ENCODE measurements at places on chromosomes 1 and 21.
A peak's percentile ranks its signal among the peaks of the same experiment; 100 is the strongest.

DNA sequence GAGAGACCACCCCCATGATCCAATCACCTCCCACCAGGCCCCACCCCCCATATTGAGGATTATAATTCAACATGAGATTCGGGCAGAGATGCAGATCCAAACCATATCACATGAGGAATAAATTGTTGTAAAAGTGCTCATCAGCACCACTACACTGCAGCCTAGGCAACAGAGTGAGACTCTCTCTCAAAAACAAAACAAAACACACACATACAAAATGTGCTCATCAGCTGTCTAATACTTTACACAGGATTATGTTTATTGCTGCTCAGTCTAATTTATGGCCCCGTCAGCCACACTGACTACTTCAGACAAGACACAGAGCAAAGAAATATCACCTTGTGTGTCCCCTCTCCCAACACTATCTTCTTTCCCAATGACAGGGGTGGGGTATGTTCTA is 72.9 kb upstream of the PPM1J start:
- no peak for DNase-seq

- DNase-seq, result no peak
Measured at GRCh38 chr1:225319871-225320270, 108.0 kb downstream of the LBR start.

GRCh38 chr1:117635805-117636204 is 30.0 kb downstream of the TENT5C start:
- DNase-seq, result no peak

DNA sequence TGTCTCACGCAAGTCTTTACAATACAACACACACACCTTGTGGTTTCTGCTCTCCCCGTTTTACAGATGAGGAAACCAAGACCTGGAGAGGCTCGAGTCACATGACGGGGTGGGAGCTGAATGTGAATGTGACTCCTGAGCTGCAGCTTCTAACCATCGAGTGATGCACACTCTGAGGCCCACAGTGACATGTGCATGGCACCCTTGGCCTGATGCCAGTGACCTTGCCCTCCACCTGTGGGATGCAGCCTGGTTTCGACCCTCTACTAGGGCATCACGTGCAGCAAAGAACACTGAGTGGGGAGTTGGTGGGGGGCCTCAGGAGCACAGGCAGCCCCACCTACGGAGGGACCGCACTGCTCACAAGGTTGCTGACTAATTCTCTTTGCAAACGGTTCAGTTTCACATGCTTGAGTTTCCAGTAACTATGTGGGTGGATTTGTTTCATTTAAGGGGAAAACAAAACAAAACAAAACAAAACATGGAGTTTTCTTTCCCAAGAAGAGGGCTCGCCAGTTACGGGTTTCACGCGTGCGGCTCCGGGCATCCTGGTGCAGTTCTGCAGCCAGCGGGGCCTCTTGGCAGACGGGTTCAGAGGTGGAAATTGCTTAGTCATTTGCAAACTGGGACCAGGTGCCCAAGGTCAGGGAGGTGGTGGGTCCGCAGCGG is 22.9 kb downstream of the SPSB1 start:
- peak; percentile 72 for DNase-seq

DNA sequence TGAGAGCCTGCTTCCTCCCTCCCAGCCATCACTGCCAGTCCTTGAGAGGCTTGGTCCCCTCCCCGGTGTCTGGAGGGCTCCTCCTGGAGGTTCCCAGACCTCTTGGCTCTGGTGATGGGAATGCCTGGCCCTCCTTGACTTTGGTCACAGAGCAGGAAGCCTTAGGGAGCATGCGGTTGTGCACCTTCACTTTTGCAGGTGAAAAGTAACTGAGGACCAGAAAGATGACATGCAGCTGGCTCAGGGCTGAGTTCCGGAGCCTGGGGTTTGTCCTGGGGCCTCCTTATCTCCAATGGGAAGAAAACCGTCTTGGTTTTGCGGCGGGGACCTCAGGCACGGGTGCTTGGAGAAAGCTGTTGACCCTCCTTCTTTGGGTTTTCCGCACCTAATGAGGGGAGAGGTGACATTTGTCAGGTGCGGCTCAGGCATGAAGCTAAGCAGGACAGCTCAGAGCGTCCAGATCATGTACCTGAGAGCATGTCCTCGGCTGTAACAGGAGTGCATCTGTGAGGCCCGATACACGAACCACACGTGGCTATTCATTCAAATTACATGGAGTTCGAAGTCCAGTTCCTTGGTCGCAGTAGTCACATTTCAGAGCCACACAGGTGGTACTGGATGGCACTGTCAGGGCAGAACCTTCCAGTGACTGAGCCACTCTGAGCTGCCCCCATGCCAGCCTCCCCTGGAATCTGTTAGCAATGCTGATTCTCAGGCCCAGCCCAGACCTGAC is 608 bp upstream of the MX2 start:
- DNase-seq, result no peak

DNA sequence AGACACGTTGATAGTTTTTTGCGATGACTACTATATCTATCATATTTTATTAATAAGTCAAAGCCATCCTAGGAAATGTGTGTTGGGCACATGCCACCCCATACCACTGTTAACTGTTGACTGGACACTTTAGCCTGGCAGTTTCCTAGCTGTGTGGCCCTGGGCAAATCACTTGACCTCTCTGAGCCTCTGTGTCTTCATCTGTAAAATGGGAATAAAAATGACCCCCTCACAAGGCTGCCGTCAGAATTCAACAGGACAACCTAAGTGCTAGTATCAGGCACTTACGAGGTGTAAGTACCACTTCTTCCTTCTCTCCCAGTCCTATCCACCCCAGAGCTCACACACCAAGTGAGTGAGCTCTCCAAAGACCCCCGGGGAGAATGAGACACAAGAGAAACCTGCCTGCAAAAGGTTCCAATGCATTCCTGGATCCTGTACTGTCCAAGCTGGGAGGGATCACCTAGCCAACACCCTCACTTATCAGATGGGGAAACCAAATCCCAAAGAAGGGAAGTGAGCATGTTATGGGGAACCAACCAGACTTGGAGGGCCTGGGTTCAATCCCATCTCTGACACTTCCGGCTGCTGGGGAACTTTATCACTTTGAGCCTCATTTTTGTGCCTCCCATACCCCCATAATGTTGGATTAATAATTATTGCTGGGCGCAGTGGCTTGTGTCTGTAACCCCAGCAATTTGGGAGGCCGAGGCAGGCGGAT is 24.9 kb downstream of the HSPG2 start:
- DNase-seq, result no peak

GRCh38 chr1:2232916-2233438 is 4.9 kb downstream of the SKI start:
- DNase-seq, result no peak

- no peak for DNase-seq
Measured at GRCh38 chr1:14371771-14372497, 226.6 kb upstream of the KAZN start.

DNA sequence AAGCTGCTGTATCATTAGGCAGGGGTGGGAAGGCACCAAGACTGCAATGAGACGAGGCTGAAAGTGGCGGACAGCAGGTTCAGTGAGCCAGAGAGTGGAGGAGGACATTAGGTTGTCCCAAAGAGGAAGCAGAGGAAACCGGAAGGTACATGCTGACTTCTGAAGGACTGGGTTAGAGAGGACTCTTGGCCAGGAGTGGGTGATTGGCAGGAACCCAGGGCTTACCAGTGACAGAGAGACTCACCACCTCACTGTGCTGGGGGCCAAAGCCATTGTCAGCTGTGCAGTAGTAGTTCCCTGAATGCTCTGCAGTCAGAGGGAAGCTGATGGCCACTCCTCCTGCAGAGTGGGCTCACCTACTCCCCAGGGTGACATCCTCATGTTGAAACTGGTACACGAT is 41.9 kb upstream of the FCRL4 start:
- no peak for DNase-seq

DNA sequence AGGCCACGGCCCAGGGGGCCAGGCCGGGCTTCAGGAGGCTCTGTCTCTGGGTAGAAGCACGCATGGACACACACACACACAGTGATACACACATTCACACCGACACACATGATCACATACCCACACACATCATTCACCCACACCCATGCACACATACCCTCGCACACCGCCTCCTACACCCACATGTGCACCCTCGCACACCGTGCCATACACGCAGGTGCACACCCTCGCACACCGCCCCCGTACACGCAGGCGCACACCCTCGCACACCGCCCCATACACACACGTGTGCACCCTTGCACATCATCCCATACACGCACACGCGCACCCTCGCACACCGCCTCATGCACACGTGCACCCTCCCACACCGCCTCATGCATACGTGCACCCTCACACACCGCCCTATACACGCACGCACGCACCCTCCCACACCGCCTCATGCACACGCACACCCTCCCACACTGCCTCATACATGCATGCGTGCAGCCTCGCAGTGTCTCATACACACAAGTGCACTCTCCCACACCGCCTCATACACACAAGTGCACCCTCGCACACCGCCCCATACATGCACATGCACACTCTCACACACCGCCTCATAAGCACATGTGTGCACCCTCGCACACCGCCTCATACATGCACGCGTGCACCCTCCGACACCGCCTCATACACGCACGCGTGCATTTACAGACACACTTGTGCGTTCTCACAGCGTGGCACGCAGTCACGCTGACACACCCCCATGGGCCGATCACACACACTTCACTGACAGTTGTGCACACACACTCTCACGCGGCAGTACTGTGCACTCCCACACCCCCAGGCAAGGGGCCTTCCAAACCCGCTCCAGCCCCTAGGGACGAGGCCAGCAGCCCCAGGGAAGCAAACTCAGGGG is 128.1 kb downstream of the SIK1 start:
- DNase-seq, result no peak

GRCh38 chr1:191615101-191615821 is 543.0 kb upstream of the RGS18 start:
- DNase-seq, result peak; percentile 12

GRCh38 chr1:179817789-179818188 is 59.8 kb downstream of the TOR1AIP2 start:
- no peak for DNase-seq

DNA sequence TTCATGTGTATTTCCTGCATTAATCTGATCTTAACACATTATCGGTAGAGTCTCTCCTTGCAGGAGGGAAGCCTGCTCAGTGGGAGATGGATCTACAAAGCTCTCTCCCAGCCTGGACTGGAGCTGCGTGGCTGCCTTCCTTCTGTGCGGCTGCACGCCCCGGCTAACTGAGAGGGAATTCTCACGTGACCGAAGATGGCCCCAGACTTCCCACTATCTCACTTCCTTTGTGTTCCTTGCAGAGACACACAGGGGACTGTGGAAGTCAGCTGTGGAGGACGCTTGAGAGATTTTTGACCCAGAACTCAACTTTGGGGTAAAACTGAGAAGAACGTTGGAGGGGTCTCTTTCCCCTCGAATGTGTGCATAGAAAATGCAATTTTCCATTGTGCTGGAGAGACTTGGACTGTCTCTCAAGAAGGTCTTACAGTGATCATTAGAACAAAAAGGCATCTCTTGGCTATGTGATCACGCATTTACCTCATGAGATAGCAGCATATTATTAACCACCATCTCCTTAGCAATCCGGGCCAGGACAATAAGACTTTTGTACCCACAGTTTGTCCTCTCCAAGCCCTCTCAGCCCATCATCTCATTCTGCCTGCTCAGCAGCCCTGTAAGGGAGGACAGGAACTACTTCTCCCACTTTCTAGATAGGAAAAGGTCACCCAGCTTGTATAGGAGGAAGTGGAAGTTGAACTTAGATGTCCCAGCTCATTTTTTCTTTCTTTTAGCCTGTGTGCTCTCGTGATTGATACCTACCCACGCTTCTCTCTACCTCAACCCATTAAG is 49.3 kb upstream of the TARBP1 start:
- no peak for DNase-seq

GRCh38 chr1:53135735-53136114 is 6.7 kb downstream of the SLC1A7 start:
- DNase-seq, result no peak

DNA sequence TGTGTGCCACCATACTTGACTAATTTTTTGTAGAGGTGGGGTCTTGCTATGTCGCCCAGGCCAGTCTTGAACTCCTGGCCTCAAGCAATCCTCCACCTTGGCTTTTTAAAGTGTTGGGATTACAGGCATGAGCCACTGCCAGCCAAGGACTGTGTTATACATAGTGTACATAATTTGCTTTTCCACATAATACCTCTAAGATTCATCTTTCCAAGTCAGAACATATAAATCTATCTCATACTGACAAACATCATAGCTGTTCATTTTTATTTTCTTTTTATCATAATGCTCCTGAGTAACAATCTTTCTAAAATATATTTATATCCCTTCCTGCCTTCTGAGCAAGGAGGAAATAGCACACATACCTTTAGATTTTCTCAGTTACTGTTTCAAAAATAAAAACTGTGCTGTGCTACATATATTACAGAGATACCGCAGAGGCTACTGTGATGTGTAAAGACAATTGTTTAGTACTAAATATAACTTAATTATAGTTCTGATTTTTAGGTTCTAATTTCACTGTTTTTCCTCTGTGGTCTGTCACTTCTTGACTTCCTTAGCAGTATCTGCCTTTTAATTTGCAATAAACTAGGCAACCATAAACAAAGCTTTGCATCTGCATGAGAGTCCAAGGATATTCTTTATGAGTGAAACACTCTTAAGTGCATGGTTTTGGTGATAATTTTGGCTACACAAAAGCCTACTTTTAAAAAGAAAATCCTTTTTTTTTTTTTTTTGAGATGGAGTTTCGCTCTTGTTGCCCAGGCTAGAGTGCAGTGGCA is 59.3 kb downstream of the EYA3 start:
- DNase-seq, result no peak

DNA sequence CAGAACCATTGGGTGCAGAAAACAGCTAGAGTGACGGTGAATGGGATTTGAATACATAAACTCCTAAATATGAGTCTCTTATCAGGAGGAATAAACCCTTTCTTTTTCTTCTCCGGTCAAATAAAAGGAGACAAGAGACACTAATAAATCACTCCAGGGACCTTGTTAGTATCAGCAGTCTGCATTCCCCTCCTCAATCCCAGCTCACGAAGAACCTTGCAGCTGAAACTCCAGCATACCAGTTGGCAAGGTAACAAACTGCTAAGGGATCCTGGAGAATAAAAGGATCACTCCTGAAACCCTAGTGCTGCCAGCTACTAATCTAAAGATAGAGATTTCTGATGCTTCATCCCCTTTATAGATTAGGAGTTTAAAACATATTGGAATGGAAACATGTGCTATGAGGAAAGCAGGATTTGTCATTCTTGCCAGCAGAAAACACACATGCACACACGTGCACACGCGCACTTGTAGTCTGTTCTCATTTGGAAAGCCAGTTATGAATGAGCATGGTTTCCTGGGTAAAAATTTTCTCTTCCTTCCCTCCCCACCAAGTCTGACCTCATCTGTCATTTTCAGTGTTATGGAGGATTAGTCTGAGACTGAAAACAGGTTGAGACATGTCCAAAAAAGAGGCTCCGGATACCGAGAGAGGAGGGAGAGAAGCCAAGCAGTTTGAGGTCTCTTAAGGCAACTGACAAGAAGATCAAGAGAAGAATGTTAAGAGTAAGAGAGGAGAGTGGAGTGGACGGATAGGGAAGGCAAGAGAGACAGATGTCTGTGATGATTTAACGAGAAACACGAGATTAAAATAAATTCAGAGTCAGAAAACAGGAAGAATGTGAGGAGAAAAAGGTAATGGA is 10.9 kb downstream of the IER5 start:
- no peak for DNase-seq
